NCI-H2171 (cell line): ENCODE measurements at places on chromosomes 12 and 14.

- DNase-seq, result peak; percentile 56
Observed at GRCh38 chr12:8077207-8077606, 4.9 kb upstream of the NECAP1 start.

- DNase-seq, result no peak
Observed at GRCh38 chr14:49286257-49286983, 299.8 kb downstream of the RPS29 start.

GRCh38 chr12:95951515-95951914 lies 8.4 kb downstream of the AMDHD1 start:
- DNase-seq, result no peak

DNA sequence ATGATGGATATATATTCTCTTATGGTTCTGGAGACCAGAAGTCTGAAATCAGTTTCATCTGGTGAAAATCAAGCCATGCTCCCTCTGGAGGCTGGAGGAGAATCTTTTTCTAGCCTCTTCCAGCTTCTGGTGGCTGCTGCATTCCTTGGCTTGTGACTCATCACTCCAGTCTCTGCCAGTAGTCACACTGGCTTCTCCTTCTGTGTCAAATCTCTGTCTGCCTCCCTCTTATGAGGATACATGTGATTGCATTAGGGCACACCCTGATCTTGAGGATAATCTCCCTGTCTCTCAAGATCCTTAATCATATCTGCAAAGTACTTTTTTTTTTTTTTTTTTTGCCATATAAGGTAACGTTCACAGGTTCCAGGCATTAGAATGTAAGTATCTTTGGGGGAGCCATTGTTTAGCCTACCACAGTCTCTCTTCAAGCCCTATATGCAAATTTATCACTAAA lies 17.7 kb downstream of the DNAL1 start:
- peak; percentile 50 for DNase-seq

- no peak for DNase-seq
Observed at GRCh38 chr12:1050059-1050707, 59.2 kb downstream of the ERC1 start.

- DNase-seq, result no peak
Observed at GRCh38 chr14:99688629-99689028, 4.5 kb downstream of the CYP46A1 start.

DNA sequence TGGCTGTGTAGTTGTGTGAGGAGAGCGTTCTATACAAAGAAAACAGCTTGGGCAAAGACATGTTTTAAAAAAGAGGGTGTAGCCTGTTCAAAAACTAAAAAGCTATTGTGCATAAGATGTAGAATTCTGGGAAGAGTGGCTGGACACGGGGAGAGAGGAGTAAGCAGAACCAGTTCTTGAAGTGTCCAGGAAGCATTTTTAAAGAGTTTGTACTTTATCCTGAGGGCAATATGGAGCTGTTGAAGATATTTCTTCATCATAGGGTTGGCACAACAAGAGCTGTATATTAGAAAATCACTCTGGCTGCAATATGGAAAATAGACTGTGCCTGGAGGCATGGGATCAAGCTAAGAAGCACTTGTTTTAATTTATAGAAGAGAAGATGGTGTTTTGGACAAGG lies 458.9 kb upstream of the LMO3 start:
- no peak for DNase-seq

GRCh38 chr14:40204441-40205175 lies 772.4 kb upstream of the FBXO33 start:
- DNase-seq, result no peak

DNA sequence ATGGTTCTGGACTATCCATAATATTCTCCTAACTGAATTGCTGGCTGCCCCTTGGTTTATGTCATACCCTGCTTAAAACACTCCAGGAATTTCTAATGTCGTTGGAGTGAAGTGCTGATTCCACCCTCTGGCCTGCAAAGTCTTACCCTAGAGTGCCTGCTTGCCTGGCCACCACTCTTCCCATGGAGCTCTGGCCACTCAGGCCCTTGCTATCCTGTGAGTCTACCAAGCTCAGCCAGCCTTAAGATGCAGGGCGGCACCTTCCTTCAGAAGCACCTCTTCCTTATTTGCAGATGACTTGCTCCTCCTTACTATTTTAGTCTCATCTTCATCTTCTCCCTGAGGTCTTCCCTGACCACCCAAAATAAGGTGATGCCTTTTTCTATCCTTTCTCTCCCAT lies 35.3 kb downstream of the SLC6A15 start:
- no peak for DNase-seq

- no peak for DNase-seq
Observed at GRCh38 chr12:30457621-30458289, 237.9 kb downstream of the IPO8 start.

- DNase-seq, result no peak
Observed at GRCh38 chr12:52358575-52359350, 8.5 kb downstream of the KRT85 start.

- DNase-seq, result no peak
Observed at GRCh38 chr12:63814146-63814772, 30.2 kb upstream of the SRGAP1 start.

DNA sequence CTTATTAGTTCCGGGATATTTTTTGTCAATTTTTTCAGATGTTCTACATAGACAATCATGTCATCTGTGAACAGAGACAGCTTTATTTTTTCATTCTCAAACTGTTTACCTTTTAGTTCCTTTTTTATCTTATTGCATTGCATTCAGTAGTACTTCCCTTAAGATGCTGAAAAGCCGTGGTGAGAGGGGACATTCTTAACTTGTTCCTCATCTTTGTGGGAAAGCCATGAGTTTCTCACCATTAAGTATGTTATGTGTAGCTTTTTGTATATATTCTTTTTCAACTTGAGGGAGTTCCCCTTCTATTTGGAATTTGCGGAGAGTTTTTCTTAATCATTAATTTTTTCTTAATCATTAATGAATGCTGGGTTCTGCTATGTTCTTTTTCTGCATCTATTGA lies 1727.1 kb upstream of the SEL1L start:
- DNase-seq, result no peak
